Endothelial cell (in vitro differentiated cells): ENCODE measurements at places on chromosomes 1 and 21. TPM values are rescaled to one million over a fixed set of nuclear protein-coding genes. Genes with fewer than 3 reads are reported as not detected.
A peak's percentile ranks its signal among the peaks of the same experiment; 100 is the strongest.

DNA sequence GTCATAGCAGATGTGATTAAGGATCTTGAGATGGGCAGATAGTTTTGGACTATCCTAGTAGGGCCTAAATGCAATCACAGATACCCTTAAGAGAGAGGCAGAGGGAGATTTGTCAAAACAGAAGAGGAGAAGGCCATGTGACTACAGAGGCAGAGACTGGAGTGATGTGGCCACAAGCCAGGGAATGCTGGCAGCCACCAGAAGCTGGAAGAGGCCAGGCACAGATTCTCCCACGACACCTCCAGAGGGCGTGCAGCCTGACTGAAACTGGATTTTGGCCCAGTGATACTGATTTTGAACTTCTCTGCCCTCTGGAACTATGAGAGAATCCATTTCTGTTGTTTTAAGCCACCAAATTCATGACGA, 52.1 kb upstream of the EPS8L3 start:
- peak overlapping the region; percentile 62 for H3K4me3 ChIP-seq
- peaks cover under 1% of the 10 kb centered on the region for H3K27me3 ChIP-seq
- no peaks in the 10 kb centered on the region for H3K36me3 ChIP-seq
- H3K27ac ChIP-seq: no peak overlapping the region
- no peak for DNase-seq

GRCh38 chr1:200873671-200874397, 1.1 kb downstream of the GPR25 start:
- H3K36me3 ChIP-seq: no peaks in the 10 kb centered on the region
- no peak overlapping the region for H3K27ac ChIP-seq
- H3K4me3 ChIP-seq: no peak overlapping the region
- DNase-seq: no peak

DNA sequence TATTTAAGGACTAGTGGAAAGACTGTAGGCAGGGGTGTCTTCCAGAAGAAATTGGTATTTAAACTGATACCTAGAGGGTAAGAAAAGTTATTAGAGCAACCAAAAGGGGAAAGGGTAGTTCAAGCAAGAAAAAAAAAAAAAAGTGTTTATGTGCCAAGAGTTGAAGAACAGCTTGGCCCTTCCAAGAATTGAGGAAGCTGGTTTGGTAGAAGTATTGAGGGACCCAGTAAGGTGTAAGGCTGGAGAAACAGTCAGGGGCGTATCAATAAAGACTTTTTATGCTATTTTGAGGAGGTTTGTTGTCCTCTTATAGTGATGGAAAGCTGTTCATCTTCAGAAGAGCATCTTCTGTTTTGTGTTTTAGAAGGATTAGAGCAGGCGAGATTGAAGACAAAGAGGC, 108.3 kb downstream of the PTPRC start:
- no peaks in the 10 kb centered on the region for H3K27me3 ChIP-seq
- H3K36me3 ChIP-seq: no peaks in the 10 kb centered on the region
- no peak overlapping the region for H3K4me3 ChIP-seq
- DNase-seq: no peak

DNA sequence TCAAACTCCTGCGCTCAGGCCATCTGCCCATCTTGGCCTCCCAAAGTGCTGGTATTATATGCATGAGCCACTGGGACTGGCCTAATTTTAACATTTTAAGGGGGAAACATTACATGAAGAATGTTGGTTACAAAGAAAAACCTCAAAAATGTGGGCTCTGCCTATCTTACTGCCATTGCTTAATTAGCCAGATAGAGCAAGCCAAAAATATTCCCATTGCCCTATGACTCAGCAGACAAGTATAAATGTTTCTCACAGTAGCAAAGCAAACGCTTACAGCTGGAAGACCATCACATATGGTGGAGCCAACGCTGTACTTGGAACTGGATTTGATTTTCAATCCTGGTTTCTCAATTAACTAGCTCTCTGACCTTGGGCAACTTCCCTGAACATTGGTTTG, 502.0 kb downstream of the SMYD3 start:
- no peak overlapping the region for H3K4me3 ChIP-seq
- H3K4me1 ChIP-seq: peaks cover 1% of the 10 kb centered on the region

GRCh38 chr1:187696073-187696472, 867.3 kb downstream of the PLA2G4A start:
- no peaks in the 10 kb centered on the region for H3K4me1 ChIP-seq
- DNase-seq: no peak
- no peak overlapping the region for H3K27ac ChIP-seq
- H3K36me3 ChIP-seq: no peaks in the 10 kb centered on the region

GRCh38 chr1:1182491-1183220, 9.0 kb downstream of the TTLL10 start:
- no peaks in the 10 kb centered on the region for H3K36me3 ChIP-seq
- peak; percentile 2 for DNase-seq
- H3K27me3 ChIP-seq: peaks cover 6% of the 10 kb centered on the region
- no peaks in the 10 kb centered on the region for H3K4me1 ChIP-seq

- no peak overlapping the region for H3K4me3 ChIP-seq
- H3K27ac ChIP-seq: no peak overlapping the region
- peaks cover 6% of the 10 kb centered on the region for H3K27me3 ChIP-seq
- no peaks in the 10 kb centered on the region for H3K4me1 ChIP-seq
Measured at GRCh38 chr21:44428281-44428960, 26.9 kb upstream of the LRRC3 start.

- H3K27ac ChIP-seq: no peak overlapping the region
- DNase-seq: no peak
- peaks cover 5% of the 10 kb centered on the region for H3K4me1 ChIP-seq
Measured at GRCh38 chr1:53585565-53585964, 126.4 kb downstream of the DMRTB1 start.

DNA sequence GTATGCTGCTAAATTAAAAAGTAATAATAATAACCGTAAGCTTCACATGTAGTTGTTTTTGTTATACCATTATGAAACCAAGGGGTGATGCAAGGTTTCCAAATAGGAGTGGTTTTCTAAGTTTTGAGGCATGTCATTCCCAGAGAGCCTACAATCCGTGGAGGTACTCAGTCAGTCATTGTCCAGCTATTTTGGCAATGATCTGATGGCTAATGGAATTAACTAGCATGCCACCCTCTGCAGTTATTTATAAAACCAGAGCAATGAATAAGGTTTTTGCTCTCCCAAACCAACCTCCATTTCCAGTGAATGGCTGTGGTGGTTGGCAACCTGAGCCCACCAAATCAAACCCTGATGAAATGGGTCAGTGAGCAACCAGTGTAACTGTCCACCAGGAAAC, 106.4 kb downstream of the TBX15 start:
- no peak overlapping the region for H3K4me3 ChIP-seq
- peaks cover 36% of the 10 kb centered on the region for H3K36me3 ChIP-seq
- peaks cover 5% of the 10 kb centered on the region for H3K27me3 ChIP-seq
- no peaks in the 10 kb centered on the region for H3K4me1 ChIP-seq
- H3K27ac ChIP-seq: no peak overlapping the region
- DNase-seq: no peak

GRCh38 chr1:45008516-45008915, 2.6 kb downstream of the HECTD3 start:
- H3K27me3 ChIP-seq: peaks cover 23% of the 10 kb centered on the region
- no peak overlapping the region for H3K27ac ChIP-seq
- H3K4me1 ChIP-seq: peaks cover 21% of the 10 kb centered on the region
- no peak for DNase-seq
- peaks cover 53% of the 10 kb centered on the region for H3K36me3 ChIP-seq
- H3K4me3 ChIP-seq: peak overlapping the region; percentile 91

DNA sequence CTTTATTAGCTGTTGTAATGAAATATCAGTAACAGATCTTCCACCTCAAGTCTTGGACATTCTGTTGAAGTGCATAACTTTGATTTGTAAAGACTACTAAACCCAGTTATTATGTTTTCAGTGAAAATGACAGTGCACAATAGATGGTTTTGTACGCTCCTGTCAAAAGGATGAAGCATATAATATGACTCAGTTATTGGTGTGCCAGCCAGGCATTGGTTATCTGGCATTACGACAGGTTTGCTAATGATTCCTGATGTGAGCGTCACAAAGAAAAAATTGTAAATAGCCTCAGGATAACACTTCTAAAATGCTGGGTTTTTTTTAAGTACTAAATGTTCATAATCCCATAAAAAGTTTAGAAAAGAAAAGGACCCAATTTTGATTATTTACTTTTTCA, 147.9 kb downstream of the MAGI3 start:
- H3K27me3 ChIP-seq: peaks cover under 1% of the 10 kb centered on the region
- H3K4me3 ChIP-seq: no peak overlapping the region
- no peaks in the 10 kb centered on the region for H3K4me1 ChIP-seq
- DNase-seq: no peak
- H3K27ac ChIP-seq: no peak overlapping the region

DNA sequence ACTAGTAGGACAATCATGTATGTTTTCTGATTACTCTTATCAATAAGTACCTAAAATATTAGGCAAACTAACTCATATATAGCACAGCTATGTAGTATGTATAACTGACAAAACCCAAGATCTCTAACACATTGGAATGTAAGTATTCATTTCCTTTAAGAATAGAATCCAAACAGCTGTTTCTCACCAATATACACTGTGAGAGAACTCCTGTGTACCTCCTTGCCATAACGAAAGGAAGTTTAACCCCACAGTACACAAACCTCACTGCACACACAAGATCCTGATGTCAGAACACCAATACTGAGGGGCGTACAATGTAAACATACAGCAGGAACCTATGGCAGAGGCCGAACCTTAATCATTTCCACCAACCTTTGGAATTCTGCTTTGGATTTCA, 113.0 kb downstream of the SMYD3 start:
- peaks cover 7% of the 10 kb centered on the region for H3K36me3 ChIP-seq
- peaks cover 1% of the 10 kb centered on the region for H3K27me3 ChIP-seq
- DNase-seq: no peak
- peaks cover 4% of the 10 kb centered on the region for H3K4me1 ChIP-seq
- no peak overlapping the region for H3K4me3 ChIP-seq

- no peak overlapping the region for H3K4me3 ChIP-seq
- H3K36me3 ChIP-seq: no peaks in the 10 kb centered on the region
- DNase-seq: peak; percentile 73
- peaks cover under 1% of the 10 kb centered on the region for H3K27me3 ChIP-seq
- H3K27ac ChIP-seq: no peak overlapping the region
- H3K4me1 ChIP-seq: no peaks in the 10 kb centered on the region
Measured at GRCh38 chr1:152347116-152347728, 12.6 kb downstream of the FLG2 start.

DNA sequence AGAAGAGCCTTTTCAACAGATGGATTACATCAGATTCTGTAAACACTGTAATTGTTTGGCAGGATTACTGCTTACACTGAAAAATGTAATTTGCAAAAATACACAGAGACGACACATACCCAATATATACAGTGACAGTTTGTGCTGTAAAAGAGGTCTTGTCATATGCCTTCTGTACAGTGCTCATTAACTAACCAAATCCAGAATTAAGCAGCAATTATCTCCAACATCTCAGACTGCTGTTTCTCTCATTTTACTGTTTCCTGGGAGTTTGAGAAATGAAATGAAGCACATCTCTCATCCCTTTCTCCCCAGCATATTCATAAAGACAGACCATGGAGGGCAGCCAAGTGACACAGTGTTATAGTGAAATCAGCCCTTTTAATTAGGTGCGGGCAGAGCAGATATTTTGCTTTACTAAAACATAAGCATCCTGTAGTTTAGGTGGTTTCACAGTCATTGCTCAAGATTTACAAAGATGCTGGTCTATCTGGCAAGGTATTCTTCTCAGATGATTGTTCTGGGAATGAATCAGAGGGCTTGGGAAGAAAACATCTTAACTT, 618.4 kb upstream of the USP24 start:
- no peaks in the 10 kb centered on the region for H3K4me1 ChIP-seq
- H3K27me3 ChIP-seq: peaks cover 5% of the 10 kb centered on the region
- H3K36me3 ChIP-seq: no peaks in the 10 kb centered on the region
- DNase-seq: no peak
- no peak overlapping the region for H3K27ac ChIP-seq

- H3K4me3 ChIP-seq: no peak overlapping the region
- H3K36me3 ChIP-seq: no peaks in the 10 kb centered on the region
- peak; percentile 74 for DNase-seq
- H3K4me1 ChIP-seq: peaks cover 15% of the 10 kb centered on the region
Measured at GRCh38 chr1:33086384-33086850, 5.5 kb downstream of the AZIN2 start.

DNA sequence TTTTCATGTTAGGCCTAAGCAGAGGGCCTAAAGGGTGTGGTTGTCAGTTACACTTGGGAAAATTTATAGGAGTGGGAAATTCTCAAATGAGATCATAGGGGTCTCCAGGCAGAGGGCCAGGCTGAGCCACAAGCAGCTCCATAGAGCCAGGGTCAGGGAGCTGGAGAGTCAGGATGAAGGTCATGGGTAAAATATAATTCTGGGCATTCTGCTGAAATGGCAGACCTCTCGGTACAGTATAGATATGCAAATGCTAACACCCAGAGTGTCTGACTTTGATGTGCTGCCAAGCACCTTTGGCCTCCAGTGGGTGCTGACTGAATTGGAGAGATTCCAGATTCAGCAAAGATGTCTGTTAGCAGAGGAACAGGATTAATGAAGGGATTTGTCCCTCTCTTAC, 40.1 kb downstream of the DNM3 start:
- H3K4me3 ChIP-seq: no peak overlapping the region
- DNase-seq: no peak
- no peak overlapping the region for H3K27ac ChIP-seq
- no peaks in the 10 kb centered on the region for H3K4me1 ChIP-seq
- H3K36me3 ChIP-seq: no peaks in the 10 kb centered on the region

GRCh38 chr1:219433001-219433400, 179.9 kb downstream of the ZC3H11B start:
- no peak for DNase-seq
- H3K27me3 ChIP-seq: no peaks in the 10 kb centered on the region
- H3K4me3 ChIP-seq: no peak overlapping the region
- no peak overlapping the region for H3K27ac ChIP-seq
- H3K36me3 ChIP-seq: no peaks in the 10 kb centered on the region

DNA sequence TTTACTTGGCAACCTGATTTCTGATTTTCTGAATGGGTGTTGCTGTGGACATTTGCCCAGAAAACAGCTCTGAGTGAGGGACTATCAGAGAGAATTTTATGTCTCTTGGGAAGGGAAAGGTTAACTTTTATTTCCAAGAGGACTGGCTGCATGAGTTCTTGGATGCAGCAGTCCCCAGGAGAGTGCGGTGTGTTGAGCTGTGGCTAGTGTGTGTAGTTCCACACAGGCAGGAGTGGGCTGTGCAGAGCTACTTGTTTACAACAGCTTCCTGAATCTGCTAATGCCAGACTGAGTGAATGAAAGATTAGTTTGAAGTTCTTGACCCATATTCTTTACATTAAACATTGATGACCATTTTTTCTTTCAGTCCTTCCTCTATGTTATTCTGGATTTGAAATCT, 41.0 kb upstream of the APOBEC4 start:
- no peak for DNase-seq
- H3K27me3 ChIP-seq: no peaks in the 10 kb centered on the region
- H3K27ac ChIP-seq: no peak overlapping the region
- peaks cover 32% of the 10 kb centered on the region for H3K4me1 ChIP-seq
- no peaks in the 10 kb centered on the region for H3K36me3 ChIP-seq

- no peak for DNase-seq
- peaks cover 7% of the 10 kb centered on the region for H3K36me3 ChIP-seq
- H3K27ac ChIP-seq: no peak overlapping the region
- H3K27me3 ChIP-seq: no peaks in the 10 kb centered on the region
Measured at GRCh38 chr1:224199679-224200078, 16.6 kb downstream of the DEGS1 start.

The CD160 gene
- not detected for total RNA-seq

The FAM89A gene
- total RNA-seq: 48.0 TPM

The KCNN3 gene
- 17.3 TPM for total RNA-seq

The KRTAP13-2 gene
- total RNA-seq: not detected

The SFPQ gene
- total RNA-seq: 370 TPM

The TMPRSS3 gene
- total RNA-seq: not detected
